Epithelial cell of proximal tubule (primary cell): ENCODE measurements at places on chromosomes 3 and 15. TPM values are rescaled to one million over a fixed set of nuclear protein-coding genes. Genes with fewer than 3 reads are reported as not detected.
A peak's percentile ranks its signal among the peaks of the same experiment; 100 is the strongest.

Gene CCRL2
- total RNA-seq, result not detected in 2 replicates

DNA sequence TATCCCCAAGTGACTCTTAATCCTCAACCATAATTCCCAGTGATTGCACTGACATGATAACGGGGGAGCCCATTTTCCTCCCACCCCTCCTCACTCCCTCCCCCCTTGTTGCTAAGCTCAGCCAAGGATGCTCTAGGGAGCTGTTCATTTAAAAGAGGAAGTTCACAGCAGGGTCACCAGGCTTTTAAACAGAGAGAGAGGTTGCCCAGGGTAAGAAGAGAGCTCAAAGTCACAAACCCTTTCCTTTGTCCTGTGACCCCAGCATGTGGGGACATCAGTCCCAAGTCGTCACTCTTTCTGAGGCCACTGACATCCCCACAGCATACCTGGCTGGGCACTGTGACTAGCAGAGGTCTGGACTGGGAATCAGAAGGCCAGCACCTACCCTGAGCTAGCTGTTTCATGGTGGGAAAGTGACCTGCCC is 144.1 kb downstream of the RORA start:
- no peak for DNase-seq

GRCh38 chr3:102124282-102124681 is 275.0 kb downstream of the NFKBIZ start:
- DNase-seq, result peak; percentile 51

Gene SPINK8
- total RNA-seq, result not detected in 2 replicates

DNA sequence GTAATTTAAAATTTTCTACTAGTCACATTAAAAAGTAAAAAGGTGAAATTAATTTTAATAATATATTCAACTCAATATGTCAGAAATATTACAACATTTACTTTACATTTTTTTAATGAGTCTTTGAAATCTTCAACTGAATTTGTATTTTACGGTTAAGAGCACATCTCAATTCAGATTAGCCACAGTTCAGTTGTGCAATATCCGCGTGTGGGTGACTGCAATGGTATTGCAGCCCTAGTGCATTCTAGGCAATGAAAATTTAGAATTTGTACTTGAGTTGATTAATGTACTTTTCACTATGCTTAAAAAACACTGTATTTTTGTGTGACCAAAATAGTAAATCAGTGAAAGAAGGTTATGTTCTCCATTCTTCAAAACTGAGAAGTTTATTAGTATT is 57.3 kb downstream of the CEP63 start:
- DNase-seq, result no peak
